Breast epithelium (tissue), 4 donors: ENCODE measurements at places on chromosomes 16 and 17. TPM values are rescaled to one million over a fixed set of nuclear protein-coding genes. Genes with fewer than 3 reads are reported as not detected.

DNA sequence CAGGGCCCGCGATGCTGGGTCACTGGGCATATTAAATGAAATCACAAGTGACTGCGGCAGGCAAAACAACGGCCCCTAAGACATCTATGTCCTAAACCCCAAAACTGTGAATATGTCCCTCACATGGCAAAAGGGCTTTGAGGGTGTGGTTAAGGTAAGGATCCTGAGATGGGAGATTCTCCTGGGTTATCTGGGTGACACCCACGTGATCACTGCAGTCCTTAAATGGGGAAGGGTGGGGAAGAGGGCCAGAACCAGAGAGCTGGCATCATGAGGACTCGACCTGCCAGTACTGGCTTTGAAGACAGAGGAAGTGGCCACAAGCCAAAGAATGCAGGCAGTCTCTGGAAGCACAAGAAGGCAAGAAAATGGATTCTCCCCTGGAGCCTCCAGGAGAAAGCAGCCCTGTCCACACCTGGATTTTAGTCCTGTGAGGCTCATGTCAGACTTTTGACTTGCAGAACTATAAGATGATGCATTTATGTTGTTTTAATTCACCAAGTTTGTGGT, 12.5 kb downstream of the COTL1 start:
- no peak for DNase-seq

GRCh38 chr16:55756963-55757362, 75.9 kb downstream of the CES1 start:
- DNase-seq: no peak

- no peak for DNase-seq
Observed at GRCh38 chr17:77611791-77612502, 346.6 kb upstream of the TNRC6C start.

DNA sequence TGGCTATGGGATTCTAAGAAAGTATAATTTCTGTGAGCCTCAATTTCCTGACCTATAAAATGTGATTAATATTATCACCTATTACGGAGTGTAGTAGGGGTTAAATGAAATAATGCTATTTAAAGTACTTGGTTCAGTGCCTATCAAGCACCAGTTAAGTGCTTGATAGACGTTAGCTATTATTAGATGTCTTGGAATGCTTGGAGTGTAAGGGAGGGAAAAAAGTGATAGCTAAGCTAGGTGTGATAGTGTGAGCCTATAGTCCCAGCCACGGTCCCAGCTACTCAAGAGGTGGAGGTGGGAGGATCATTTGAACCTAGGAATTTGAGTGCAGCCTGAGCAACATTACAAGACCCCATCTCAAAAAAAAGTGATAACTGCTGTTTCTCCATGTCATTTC, 7.5 kb downstream of the ORC6 start:
- DNase-seq: no peak

GRCh38 chr16:879461-879861, 78.9 kb upstream of the GNG13 start:
- DNase-seq: no peak

DNA sequence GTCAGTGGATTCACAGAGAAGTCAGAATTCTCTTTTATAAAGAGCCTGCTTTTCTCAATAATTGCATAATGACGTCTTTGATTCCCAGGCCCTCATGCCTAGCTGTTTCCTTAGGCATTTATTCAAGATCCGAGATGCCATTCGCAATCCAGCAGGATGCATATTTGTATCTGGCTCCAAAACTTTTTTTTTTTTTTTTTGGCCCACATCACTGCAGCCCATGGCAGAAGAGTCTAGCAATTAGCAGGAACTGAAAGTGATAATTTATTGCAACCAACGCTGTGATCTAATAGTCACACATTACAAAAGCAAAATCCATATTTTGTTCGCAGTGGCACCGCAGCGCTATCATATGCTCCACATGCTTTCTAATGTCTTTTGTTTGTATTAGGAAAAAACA, 503.4 kb downstream of the MAF start:
- DNase-seq: no peak

DNA sequence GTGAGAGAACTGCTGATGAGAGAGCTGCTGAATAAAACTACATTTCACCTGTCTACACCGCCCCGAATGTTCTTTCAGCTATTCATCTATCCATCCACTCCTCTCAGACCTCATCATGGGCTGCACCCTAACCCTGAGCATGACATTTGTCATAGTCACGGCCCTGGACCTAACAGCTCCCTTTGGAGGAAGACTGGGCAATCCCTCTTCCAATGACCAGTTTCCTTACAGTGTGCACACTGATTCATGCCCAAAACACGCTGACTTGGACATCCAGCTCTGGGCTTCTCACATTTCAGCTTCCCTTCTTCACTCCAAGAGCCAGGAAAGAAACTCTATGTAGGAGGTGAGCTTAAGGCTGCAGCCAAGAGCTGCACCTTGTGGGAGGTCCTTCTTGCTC, 41.8 kb upstream of the ARL4D start:
- DNase-seq: no peak

DNA sequence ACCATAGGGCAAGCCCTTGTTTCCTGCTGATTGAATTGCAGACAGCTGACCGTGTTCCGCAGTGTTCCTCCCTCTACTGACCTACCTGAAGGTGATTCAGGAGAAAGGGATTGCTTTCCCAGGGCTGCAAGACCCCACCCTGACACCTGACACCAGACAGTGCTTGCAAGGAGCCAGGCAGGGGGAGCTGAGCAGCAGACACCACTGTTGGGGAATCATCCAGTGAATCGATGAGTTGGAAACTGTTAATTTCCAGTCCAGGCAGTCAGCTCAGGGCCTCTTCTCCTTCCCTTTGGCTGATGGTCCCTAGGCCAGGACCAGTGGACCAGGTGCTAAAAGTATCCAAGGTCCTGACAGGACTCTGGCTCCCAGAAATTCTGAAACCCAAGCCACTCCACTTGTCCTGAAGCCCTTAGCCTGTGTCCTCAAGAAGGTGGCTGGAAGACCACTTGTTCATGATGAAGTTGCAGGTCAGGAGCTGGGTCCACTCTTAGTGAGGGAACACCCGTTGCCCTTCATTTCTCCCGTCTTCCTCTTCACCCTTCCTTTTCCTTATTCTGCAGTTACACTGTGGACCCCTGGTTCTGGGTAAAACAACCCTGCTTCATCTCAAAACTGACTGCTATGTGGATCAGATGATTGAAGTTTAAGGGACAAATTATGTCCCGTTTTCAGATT, 9.5 kb upstream of the UNK start:
- peak; percentile 36 for DNase-seq

DNA sequence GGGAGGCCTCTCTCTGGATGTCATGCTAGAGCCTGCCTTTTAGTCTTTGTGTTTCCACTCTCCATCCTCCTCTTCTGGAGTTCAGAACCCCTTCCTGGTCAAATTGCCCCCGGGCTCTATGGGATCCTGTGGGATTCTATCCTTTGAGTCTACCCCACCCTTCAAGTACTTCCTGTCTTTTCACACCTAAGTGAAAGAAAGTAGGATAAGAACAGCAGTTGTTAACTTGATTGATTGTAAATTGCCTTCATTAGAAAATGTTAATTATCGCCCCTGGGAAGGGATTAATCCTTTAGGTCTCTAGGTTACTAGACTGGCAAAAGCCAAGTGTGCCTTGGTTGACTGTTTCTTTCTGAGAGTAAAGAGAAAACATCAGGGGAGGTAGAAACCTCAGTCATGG, 30.1 kb downstream of the PRKCB start:
- no peak for DNase-seq

GRCh38 chr17:78806451-78806850, 24.4 kb upstream of the CYTH1 start:
- DNase-seq: no peak

DNA sequence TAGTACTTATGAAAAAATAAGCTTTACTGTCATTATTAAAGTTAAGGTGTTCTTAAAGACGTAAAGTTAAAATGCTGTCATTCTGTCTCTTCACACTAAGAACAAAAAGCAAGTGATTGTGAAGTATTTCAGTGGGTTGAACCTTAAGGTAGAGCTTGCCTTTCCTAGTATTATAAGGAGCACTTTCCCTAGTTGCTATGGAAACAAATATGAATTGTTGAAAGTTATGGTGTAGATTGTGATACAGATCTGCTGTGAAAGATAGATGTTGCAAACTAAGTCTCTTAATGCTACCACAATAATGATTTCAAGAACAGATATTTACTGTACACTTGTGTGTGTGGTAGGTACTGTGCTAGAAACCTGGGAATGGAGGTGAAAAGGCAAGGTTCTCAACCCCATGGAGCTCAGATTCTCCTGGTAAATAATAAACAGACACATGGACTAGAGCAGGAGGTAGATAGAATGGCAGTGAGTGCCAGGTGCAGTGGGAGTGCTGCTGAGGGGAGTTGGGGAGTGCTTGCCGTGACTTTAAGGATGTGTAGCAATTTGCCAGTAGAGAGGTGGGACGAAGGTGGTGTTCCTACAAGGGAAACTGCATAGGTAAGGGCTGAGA, 34.7 kb downstream of the MRTFB start:
- no peak for DNase-seq

- DNase-seq: no peak
Observed at GRCh38 chr17:76827736-76828135, 40.5 kb upstream of the MGAT5B start.

DNA sequence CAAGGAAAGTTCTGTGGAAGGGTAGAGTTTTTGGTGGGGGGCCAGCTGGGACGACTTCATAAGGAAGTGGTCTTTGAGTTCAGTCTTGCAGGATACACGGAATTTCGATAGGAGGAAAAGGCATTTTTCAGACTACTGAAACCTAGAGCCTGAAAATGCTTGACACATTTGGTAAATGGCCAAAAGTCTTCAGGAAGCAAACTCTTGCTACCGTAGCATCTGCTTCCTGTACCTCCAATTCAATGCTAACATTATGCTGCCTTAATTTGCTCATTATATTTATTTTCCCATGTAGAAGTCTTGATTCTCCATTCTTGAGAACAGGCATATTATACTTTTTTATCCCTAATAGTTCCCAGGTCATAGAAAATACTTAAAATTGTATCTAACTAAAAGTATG, 129.3 kb upstream of the MED13 start:
- no peak for DNase-seq

- DNase-seq: no peak
Observed at GRCh38 chr16:709566-710499, 4.2 kb upstream of the FBXL16 start.

DNA sequence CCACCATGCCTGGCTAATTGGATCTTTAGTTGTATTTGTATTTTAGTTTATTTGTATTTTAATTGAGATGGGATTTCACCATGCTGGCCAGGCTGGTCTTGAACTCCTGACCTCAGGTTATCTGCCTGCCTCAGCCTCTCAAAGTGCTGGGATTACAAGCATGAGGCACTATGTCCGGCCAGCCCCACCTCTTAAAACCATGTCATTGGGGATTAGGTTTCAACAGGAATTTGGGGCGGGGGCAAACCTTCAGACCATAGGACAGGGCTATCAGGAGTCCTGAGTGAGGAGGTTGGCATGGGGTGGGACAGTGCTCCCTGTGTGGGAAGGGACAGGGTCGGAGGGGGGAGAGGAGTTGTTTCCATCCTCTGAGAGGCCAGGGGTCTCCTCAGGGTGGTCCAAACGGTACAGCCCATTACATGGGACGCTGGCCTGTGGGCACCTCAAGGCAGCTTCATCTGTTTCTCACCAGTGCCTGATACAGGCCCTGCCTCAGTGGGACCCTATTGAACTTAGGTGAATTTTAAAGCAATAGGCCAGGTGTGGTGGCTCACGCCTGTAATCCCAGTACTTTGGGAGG, 21.6 kb downstream of the GAA start:
- no peak for DNase-seq

DNA sequence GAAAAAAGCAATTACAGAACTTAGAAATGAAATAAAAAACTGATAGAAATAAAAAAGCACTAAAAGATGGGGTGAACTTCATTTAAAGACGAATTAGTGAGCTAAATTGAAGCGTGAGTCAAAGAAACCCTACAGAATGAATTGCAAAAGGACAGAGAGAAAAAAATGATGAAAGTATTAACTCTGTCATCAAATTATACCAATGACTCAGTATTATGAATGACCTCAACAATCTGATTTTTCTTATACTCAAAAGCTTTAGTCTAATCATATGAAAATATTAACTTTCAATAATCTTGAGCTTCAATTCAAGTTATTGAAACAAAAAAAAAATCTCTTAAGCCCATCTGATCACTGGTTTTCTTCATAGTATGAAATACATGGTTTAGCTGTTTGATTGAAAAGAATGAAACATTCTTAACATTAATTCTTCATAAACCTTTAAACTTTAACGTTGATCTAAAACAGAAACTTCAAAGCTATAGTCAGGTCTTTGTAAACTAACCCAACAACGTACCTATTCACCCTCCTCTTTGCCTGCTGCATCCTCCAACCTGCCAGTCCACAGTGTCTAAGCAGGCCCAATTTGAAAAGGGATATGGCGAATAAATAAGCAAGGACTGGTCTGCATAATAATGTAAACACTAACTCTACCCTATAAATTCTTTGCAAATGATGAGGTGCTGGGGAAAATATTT, 6.6 kb downstream of the ABCA5 start:
- DNase-seq: no peak

DNA sequence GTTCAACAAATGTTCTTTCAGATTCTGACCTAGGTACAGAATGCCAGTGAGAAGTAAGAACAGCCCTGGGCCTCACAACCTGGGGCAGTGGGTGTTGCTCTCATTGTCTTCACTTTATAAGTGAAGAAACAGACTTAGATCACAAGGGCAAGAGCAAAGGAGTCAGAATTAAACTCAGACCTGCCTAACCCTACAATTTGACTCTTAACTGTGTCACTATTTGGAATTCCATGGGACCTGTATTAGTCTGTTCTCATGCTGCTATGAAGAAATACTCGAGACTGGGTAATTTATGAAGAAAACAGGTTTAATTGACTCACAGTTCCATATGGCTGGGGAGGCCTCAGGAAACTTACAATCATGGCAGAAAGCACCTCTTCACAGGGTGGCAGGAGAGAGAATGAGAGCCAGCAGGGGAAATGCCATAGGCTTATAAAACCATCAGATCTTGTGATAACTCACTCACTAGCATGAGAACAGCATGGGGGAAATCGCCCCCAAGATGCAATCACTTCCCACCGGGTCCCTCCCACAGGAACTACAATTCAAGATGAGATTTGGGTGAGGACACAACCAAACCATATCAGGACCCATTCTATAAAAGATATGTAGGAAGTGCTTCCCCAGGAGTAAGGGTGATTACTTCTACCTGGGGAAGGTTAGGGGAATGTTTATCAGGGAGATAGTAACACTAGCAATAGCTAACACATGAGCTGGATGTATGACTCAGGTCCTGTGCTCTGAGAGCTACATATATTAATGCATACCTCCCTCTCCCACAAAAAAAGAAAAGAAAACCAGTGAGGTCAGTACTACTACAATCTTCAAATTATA, 270.1 kb downstream of the SOX9 start:
- no peak for DNase-seq

GRCh38 chr16:3690980-3691720, 26.2 kb downstream of the TRAP1 start:
- no peak for DNase-seq

The ERBB2 gene
- total RNA-seq: 118 TPM

The TNFRSF17 gene
- total RNA-seq: not detected

The RGS11 gene
- 5.9 TPM for total RNA-seq

The CCDC102A gene
- total RNA-seq: 15.1 TPM

The DPEP2 gene
- 1.3 TPM for total RNA-seq

The TMEM238L gene
- 0.66 TPM for total RNA-seq
